ENCODE measurements at places on chromosomes 11 and 22. TPM values are rescaled to one million over a fixed set of nuclear protein-coding genes. Genes with fewer than 3 reads are reported as not detected.

The DDTL gene
- polyA plus RNA-seq, result not detected

- no peak for DNase-seq
These were observed 3.6 kb downstream of the SYNGR1 start for GRCh38 chr22:39353346-39353745.

DNA sequence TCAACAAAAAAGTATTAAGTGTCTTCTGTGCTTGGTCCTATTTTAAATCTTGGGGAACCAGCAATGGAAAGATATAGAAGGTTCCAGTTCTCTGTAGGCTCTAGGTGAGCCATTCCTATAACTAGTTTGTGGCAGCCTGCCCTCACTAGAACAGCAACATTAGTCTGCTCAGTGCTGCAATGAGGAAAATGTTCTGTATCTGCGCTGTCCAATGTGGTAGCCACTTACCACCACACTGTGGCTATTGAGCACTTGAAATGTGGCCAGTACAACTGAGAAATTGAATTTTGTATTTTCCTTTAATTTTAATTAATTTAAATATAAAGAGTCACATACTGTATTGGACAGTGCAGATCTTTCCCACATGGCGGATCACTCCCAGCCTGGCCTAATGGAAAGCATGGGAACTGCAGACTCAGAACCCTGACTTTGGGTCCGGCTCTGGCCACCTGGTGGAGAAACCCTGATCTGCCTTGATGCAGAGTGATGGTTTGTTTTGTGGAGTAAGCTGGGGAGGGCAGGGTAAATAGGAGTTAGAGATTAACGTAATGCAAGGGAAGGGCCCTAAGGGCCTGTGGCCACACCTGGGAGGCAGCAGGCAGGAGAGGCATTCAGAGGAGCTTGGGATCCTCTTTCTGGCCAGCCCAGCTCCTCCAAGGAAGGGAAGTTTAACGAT, 101.0 kb downstream of the ME3 start:
- DNase-seq, result no peak

The RAD9A gene
- 15.4 TPM for polyA plus RNA-seq

The TRIM48 gene
- not detected for polyA plus RNA-seq

The CD3G gene
- not detected for polyA plus RNA-seq

- no peak for DNase-seq
These were observed 15.7 kb upstream of the PAX6 start for GRCh38 chr11:31826536-31827438.

- DNase-seq, result no peak
These were observed 5.4 kb downstream of the NUP160 start for GRCh38 chr11:47842749-47843148.

Data from mammary epithelial cell (primary cell).